Osteocyte (in vitro differentiated cells): ENCODE measurements at places on chromosomes 12 and 14. TPM values are rescaled to one million over a fixed set of nuclear protein-coding genes. Genes with fewer than 3 reads are reported as not detected.

ANO2 gene
- 0.59 and 0.89 TPM in 2 replicates for total RNA-seq

XPOT gene
- total RNA-seq = 171 and 173 TPM in 2 replicates

GPRC5D gene
- not detected in 2 replicates for total RNA-seq

ERP27 gene
- total RNA-seq = 0.50 and 0.70 TPM in 2 replicates

DNA sequence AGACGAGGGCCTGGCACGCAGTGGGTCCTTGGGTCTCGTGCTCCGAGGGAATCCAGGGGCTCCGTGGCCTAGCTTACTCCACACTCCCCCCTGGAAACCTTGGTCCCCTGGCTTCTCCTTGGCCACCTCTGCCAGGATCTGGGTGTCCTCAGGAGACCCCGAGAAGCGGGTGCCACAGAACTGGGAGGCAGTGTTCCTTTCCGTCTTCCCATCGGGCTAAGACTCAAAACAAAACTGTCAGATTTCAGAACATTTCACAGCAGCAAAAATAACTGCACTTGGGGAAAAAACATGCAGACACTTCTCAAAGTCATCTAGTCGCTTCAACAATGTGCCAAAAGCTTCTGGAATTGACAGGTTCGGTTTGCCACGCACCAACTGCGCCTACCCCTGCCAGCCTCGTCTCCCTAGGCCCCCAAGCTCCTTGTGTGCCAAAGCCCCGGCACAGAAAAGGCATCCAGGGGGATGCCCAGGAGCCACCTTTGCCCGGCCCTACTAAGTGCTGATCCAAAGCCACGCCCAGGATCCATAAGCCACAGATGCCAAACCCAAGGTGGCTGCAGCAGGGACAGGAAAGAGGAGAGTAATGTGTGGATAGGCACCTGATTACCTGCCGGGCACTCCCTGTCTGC is 58.4 kb upstream of the DIO3 start:
- H3K36me3 ChIP-seq = no peaks in the 10 kb centered on the region
- no peak for DNase-seq
- H3K27me3 ChIP-seq = peaks cover 6% of the 10 kb centered on the region
- no peak overlapping the region for H3K4me3 ChIP-seq

DNA sequence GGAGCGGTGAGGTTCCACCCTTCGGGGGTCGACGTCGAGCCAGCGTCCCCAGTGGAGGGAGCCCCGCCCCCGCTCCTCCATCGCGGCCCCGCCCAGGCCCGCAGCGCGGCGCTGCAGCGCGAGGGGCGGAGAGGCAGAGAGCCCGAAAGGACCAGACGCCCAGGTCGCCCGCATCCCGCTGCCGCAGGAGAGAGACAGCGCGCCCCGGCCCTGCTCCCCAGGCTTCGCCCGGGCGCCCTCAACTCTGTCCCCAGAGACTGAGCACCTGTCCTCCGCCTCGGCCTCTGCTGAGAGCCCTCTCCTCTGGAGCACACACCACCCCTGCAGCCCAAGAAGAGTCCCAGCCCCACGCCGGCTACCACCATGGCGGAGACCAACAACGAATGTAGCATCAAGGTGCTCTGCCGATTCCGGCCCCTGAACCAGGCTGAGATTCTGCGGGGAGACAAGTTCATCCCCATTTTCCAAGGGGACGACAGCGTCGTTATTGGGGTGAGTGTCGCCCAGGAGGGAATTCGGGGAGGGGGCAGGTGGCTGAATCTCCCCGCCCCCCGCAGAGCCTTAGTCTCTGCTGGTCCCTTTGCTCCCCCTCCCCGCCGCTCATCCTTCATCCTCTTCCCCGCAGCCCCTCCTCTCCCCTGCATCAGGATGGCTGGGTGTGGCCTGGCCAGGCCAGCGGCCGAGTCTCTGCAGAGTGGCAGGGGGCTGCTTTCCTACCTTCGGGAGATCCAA is at the start of gene KIF5A:
Gene KIF5A (plus strand): TSS at position 136 of the 732 bp plus-strand sequence. CDS start 228 bp downstream, at position 364.
- peak within 1 kb of the TSS; percentile 23 for H3K27ac ChIP-seq
- no peak for DNase-seq
- H3K27me3 ChIP-seq = peaks cover 51% of the 10 kb centered on the region
- H3K36me3 ChIP-seq = peaks cover 7% of the 10 kb centered on the region
- peaks cover 35% of the 10 kb centered on the region for H3K4me1 ChIP-seq

DNA sequence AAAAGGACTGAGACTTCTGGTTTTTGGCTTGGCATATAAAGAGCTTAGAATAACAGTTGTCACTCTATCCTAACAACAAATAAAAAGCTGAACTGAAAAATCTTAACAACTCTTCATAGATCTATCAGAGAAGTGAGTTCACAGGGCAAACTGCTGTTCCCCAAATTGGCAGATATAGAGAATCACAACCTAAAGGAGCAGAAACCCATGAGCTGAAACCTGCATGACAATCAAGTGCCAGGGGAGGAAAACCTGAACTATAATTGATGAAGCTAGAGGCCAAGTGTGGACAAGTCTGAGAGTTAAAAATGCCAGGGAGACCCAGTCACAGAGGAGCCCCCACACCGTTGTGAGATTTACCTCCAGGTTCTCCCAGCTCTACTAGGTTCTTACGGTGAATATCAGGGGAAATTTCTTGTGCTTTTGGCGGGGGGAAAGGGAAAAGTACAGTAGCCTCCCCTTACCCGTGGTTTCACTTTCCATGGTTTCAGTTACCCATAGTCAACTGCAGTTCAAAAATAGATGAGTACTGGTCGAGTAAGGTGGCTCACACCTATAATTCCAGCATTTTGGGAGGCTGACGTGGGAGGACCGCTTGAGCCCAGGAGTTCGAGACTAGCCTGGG is 53.9 kb downstream of the ATF7 start:
- H3K4me3 ChIP-seq = no peak overlapping the region
- H3K27me3 ChIP-seq = no peaks in the 10 kb centered on the region
- peaks cover 29% of the 10 kb centered on the region for H3K4me1 ChIP-seq
- H3K36me3 ChIP-seq = peaks cover 17% of the 10 kb centered on the region

DNA sequence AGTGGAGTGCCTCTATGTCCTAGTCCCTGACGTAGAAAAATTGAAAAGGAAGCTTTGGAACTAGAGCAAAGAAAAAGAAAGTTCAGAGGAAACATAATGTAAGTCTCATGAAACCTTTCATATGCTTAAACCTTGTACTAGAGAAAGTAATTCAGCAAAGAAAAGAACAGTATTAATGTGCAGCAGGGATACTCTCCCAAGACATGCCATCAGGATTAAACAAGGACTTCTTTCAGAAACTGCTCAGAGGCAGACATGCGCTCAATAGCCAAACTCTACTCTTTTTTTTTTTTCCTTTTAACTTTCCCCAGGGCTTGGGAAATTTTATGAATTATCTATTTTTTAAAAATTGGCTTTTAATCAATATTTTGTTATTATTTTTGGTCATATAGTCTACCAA is 7.1 kb upstream of the ASB8 start:
- H3K4me3 ChIP-seq = no peak overlapping the region
- peaks cover 46% of the 10 kb centered on the region for H3K27me3 ChIP-seq
- DNase-seq = no peak
- H3K4me1 ChIP-seq = no peaks in the 10 kb centered on the region
- H3K27ac ChIP-seq = no peak overlapping the region
- H3K36me3 ChIP-seq = no peaks in the 10 kb centered on the region

DNA sequence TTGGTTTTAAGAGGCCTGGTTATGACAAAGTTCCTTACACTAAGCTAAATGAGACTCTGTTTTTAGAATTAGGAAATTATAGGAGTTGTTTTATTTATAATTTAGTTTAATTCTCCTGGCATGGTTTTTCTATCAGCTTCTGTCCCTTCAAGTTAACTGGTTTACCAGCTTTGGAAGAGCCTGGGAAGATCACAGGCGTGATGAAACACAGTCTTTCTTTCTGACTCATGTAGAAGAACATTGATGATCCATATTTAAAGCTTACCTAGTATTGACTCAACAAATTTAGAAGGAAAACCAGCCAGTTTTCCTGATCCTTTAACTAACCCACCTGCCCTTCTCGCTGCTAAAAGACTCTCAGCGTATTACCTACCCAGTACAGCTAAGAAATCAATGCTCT is 155.2 kb downstream of the TGFB3 start:
- H3K27me3 ChIP-seq = no peaks in the 10 kb centered on the region
- H3K36me3 ChIP-seq = no peaks in the 10 kb centered on the region
- H3K4me3 ChIP-seq = no peak overlapping the region

DNA sequence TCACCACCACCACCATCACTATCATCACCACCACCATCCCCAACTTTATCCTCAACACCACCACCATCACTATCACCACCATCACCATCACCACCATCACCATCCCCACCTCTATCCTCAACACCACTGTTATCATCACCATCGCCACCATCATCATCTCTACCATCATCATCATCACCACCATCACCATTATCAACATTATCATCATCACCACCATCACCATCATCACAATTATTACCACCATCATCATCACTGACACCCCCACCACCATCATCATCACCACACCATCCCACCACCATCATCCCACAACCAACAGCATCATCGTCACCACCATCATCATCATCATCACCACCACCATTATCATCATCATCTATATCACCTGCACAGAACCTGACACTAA is 188.4 kb upstream of the PWP1 start:
- no peaks in the 10 kb centered on the region for H3K36me3 ChIP-seq
- H3K27me3 ChIP-seq = no peaks in the 10 kb centered on the region
- no peaks in the 10 kb centered on the region for H3K4me1 ChIP-seq

DNA sequence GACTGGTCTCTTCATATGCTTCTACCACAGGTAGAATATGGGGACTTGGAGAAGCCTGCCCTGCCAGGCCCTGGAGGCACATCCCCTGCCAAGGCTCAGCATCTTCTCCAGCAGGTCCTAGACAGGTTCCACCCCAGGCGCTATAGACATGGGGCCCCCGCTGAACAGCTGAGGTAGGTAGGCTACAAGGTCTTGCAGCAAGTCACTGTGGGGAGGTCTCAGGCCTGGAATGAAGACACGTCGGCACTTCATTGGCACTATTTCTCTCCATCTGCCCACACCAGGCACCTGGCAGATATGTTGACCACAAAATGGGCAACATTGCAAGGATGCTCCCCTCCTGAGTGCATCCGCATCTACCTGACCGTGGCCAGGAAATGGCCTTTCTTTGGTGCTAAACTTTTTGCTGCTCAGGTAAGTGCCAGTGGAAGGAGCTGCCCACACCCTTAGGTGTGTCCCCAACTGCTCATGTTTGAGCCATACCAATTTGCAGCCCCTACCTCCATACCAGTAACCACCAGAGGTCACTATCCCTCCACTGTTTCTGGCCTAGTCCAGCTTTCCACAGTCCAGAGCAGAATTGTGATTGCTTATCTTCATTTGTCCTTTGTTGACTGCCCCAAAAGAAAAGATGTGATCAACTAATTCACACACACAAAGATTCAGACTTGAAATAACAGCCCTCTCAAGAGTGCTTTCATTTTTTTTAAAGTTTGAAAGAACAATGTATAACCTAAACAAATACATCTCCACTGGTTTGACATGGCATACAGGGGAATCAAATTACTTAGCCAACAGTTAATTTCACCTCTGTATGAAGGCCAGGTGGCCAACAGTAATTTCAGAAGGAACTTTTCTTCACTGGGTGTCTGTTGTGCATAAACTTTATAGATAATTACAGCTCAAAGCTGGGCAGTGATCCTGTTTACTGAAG is 16.1 kb downstream of the PIGH start:
- peaks cover 3% of the 10 kb centered on the region for H3K36me3 ChIP-seq
- no peaks in the 10 kb centered on the region for H3K27me3 ChIP-seq
- no peak for DNase-seq
- H3K27ac ChIP-seq = no peak overlapping the region
- H3K4me1 ChIP-seq = no peaks in the 10 kb centered on the region

GRCh38 chr14:38339696-38340095 is 83.8 kb upstream of the CLEC14A start:
- no peak overlapping the region for H3K27ac ChIP-seq
- H3K36me3 ChIP-seq = no peaks in the 10 kb centered on the region
- no peaks in the 10 kb centered on the region for H3K4me1 ChIP-seq
- H3K27me3 ChIP-seq = no peaks in the 10 kb centered on the region

DNA sequence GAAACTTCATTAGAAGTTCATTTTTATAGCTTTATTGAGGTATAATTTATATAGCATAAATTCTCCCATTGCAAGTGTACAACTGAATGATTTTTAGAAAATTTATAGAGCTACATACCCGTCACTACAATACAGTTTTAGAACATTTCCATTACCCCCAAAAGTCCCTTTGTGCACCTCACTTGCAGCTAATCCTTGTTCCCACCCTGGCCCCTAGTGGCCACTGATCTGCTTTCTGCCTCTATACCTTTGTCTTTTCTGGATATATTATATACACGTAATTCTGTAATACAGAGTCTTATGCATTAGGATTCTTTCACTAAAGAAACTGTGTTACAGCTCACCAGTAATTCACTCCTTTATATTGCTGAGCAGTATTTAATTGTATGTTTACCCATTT is 145.1 kb upstream of the DIO2 start:
- H3K4me3 ChIP-seq = no peak overlapping the region
- H3K36me3 ChIP-seq = peaks cover 3% of the 10 kb centered on the region
- H3K27ac ChIP-seq = peak overlapping the region; percentile 23
- no peak for DNase-seq
- H3K4me1 ChIP-seq = peaks cover 6% of the 10 kb centered on the region
- H3K27me3 ChIP-seq = no peaks in the 10 kb centered on the region

- peaks cover 23% of the 10 kb centered on the region for H3K27me3 ChIP-seq
- DNase-seq = no peak
- H3K36me3 ChIP-seq = no peaks in the 10 kb centered on the region
- no peak overlapping the region for H3K4me3 ChIP-seq
Measured at GRCh38 chr14:29548948-29549370, 378.7 kb downstream of the PRKD1 start.

DNA sequence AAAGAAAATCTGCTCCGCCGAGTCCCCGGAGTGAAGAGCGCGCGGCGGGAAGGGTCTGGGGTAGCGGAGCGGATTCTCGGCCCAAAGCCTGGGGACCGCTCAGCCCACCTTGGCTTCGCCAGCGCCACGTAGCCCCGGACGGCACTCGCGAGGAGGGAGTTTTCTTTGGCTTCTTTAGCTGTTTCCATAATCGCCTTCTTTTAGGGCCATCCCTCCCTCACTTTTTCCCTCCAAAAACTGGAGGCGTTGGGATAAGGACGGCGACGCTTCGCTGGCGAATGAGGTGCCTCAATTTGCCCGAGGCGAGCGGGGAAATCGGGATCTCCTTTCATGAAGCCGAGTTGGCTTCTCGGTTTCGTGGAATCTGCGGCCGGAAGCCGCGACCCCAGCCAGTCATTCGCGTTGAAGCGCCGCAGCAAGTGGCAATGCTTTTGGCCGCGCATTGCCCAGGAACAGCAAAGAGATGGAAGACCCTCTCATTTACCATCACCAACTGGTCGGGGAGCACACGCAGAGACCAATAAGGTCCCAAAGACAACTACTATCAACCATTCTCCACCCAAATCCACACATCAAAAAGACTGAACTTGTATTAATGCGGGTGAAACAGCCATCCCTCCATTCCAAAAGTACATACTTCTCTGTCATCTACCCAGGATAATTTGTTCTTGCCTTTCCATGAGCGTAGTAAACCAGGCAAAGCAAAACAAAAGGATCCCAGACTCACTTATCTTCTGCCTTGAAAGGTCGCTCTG is 8.4 kb upstream of the SIX1 start:
- no peak for DNase-seq
- H3K36me3 ChIP-seq = no peaks in the 10 kb centered on the region
- peak overlapping the region; percentile 99 for H3K4me3 ChIP-seq
- H3K4me1 ChIP-seq = peaks cover 63% of the 10 kb centered on the region
- peak overlapping the region; percentile 100 for H3K27ac ChIP-seq
- H3K27me3 ChIP-seq = no peaks in the 10 kb centered on the region

GRCh38 chr12:45234139-45234865 is 18.4 kb downstream of the ANO6 start:
- H3K4me1 ChIP-seq = peaks cover 54% of the 10 kb centered on the region
- peaks cover 7% of the 10 kb centered on the region for H3K36me3 ChIP-seq
- no peak for DNase-seq
- H3K27ac ChIP-seq = peak overlapping the region; percentile 97
